ENCODE measurements at places on chromosomes 7 and 10.

GRCh38 chr10:133350950-133351329 lies 3.8 kb downstream of the PRAP1 start:
- no peak for DNase-seq

- DNase-seq: no peak
Measured at GRCh38 chr7:22833957-22834356, 11.3 kb upstream of the TOMM7 start.

DNA sequence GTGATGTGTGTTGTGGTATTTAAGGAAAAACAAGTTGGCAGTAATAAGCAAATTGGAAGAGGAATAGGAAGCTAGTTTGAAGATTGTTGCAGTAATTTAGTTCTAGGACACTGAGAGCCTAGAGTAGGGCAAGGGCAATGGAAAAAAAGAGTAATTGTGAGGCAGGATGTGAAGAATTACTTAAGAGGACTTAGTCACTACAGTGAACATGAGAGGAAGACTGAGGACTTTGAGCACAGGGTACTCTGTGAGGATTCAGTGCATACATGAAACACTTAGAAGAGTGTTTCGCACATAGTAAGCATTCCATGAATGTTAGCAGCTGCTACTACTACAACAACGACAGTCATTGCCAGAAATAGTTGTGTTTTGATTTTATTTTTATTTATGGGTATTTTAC lies 30.9 kb upstream of the DKK1 start:
- peak; percentile 13 for DNase-seq

DNA sequence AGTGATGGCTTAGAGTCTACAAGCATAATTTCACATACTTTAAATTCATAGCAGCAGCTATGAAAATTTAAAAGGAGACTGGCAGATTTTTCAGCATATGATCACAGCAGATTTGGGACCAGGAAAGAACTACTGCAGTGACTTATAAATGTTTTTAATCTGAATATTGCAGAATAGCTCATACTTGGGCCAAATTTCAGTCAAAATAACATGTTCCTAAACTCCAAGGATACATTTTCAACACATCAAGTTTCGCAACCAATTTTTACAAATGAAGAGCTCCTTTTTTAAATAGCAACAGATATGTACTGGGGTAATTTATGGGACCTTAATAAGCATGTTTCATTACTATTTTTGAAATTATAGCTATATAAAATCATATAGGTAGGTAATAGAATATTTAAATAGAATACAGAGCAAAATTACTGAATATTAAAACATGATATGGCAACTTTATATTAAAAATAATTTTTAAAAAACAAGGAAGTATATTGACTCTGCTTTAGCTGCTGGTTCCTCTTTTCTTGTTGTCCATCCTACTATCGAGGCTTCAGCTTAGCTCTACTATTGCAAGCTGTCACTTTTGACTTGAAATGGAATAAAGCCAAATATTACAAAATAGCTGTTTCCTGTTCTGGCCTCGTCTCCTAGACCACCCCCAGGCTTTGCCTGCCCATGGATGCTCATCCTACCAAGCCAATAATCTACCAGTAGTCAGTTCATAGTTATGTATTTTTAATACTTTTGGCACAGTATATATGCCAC lies 123.1 kb downstream of the NRBF2 start:
- peak; percentile 20 for DNase-seq

GRCh38 chr7:75054744-75055143 lies 18.9 kb downstream of the RCC1L start:
- peak; percentile 93 for DNase-seq

DNA sequence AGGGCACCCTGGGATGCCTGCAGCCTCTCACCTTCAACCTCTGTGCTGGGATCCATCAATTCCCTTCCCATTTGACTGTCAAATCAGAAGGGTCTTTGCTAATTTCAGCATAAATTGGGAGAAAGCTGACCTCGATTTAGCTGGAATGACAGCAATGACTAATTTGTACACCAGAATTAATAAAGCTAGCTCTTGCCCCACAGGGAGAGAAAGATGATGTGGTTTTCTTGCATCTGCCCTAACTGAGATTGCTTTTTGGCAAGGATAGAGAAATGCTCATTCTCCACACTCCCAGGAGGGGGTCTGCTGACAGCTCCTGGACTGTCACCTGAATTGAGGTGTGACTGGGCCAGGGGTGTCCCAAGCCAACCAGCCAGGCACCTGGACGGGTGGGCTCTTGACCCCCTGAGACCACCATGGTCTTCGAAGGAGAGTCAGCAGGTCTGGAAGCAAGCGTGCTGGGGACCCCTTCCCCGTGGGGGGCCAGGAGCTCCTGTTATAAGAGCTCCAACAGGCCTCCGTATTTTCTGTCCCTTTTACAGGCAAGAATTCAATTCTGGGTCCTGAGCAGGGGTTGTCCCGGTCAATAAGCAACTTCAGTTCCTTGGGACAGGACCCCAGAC lies 42.1 kb downstream of the RBM17 start:
- no peak for DNase-seq

DNA sequence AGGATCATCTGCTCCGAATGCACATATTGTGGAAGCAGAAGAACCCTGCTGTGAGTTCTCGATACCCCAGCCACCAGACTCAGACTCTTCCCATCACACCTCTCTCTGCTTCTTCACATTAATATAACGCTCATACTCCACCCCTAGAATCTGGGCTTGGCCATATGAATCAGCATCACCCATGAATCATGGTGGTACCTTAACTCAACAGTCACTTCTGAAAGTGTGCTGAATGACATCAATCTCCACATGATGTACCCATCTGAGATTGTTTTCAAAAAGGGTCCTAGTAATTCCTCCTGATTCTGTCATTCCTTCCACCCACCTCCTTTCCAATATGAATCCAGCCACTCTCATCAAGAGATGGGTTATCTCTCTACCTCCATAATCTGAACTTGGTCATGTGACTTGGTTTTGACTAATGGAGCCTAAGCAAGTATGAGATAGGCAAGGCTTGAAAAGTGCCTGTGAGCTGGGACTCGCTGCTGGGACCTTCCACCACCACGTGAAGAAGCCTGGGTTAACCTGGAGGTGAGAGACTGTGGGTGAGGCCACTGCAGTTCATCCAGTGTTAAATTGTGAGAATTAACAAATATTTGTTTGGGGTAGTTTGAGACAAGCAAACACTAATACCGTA lies 15.4 kb downstream of the YWHAG start:
- no peak for DNase-seq

- no peak for DNase-seq
Measured at GRCh38 chr7:132560105-132560504, 16.2 kb downstream of the PLXNA4 start.

DNA sequence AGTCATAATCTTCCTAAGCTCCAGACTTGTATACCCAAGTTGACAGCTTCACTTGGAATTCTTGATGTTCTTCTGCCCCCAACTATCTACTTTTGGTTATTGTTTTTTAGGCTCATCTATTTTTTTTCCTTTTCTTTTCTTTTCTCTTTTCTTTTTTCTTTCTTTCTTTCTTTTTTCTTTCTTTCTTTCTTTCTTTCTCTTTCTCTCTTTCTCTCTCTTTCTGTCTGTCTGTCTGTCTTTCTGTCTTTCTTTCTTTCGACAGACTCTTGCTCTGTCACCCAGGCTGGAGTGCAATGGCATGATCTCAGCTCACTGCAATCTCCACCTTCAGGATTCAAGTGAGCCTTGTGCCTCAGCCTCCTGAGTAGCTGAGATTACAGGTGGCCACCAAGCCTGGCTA lies 36.5 kb downstream of the KMT2E start:
- no peak for DNase-seq

DNA sequence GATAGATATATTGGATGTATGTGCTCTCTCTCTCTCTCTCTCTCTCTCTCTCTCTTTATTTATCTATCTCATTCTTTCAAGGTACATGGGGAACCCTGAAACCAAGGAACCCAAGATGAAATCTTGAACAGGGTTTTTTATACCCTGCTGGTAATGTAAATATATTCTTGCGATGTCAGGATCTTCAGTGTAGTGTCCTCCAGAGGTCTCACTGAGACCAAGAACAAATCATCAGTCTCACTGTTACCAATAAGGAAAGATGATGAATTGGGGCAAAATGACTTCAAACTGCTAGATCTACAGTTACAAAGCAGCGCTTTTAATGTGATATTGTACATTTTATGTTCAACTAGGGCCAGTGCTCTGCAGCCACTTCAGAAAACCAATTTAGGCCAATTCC lies 423.5 kb downstream of the ANKRD7 start:
- no peak for DNase-seq

GRCh38 chr7:3067606-3068380 lies 24.1 kb upstream of the CARD11 start:
- DNase-seq: peak; percentile 9

DNA sequence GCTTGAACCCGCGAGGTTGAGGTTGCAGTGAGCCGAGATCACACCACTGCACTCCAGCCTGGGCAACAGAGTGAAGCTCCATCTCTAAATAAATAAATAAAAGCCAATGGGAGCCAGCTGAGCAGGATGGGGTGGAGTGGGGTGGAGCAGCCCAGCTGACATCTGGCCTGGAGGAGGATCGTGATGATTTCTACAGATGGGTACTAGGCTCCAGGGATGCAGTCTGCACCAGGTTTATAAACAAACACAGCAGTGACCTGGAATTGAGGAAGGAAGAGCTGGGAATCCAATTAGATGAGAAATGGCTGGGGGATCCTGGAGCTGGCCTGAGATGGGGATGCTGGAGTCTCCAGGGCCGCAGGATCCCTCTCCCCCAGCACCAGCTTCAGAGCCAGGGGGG lies 7.3 kb upstream of the GRIFIN start:
- no peak for DNase-seq

DNA sequence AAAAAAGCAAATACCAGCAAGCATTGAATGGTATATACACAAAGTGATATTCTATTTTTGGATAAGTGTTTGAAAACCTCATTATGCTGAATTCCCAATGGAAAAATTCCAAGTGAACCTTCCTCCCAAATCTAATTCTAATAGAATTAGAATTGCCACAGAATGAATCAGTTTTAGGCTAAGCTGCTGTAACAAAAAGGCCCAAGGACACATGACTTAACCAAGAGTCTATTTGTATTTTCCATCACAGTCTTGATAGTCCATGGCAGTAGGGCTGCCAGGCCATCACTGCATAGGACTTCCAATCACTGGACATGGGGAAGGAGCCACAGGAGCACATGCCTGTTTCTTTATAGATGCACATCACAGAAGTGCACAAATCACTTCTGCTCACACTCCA lies 91.2 kb upstream of the IFRD1 start:
- no peak for DNase-seq

- DNase-seq: no peak
Measured at GRCh38 chr10:89670926-89671325, 25.9 kb upstream of the PANK1 start.

GRCh38 chr7:142800088-142800487 lies 29.3 kb downstream of the PRSS2 start:
- no peak for DNase-seq
